ENCODE measurements at places on chromosomes 6 and 20. TPM values are rescaled to one million over a fixed set of nuclear protein-coding genes. Genes with fewer than 3 reads are reported as not detected.

- DNase-seq = no peak
Measured at GRCh38 chr6:81766482-81767069, 14.1 kb upstream of the TENT5A start.

The C20orf204 gene
- 0.86 TPM for total RNA-seq

The CLPSL1 gene
- total RNA-seq = not detected

DNA sequence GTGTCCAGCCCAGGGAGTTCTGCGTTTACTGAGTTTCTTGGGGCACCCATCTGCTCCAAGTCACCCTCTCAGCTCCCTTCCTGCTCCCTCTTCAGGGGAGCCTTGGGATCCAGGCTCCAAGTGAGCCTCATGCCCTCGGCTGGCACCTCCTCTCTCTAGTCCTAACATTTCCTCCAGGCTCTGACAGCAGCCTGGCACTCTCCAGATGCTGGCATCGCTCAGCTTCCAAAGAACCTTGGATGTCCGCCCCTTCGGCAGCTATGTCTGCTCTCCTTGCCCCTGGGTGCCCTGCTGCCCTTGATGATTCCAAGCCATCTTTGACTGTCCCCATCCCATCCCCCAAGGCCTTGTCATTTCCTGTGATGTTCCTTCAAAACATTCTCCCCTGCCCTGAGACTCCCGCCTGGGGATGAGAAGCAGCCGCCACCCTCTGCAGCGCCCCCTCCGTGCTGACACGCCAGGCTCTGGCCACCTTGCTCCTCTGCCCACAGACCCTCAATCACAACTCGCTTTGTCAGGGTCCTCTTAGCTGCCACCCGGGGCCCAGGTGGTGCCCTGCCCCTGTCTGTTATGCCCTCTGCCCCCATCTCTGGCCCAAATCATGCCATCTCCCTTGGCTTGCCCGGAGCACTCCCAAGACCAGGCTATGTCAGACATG lies 6.6 kb upstream of the GFRA4 start:
- DNase-seq = no peak

The ATP5F1E gene
- 123 TPM for total RNA-seq

The SMPD2 gene
- 5.1 TPM for total RNA-seq

GRCh38 chr6:149830731-149831307 lies 33.3 kb downstream of the LRP11 start:
- no peak for DNase-seq
